ENCODE measurements at places on chromosomes 5 and 9.

- DNase-seq: no peak
These were observed 7.8 kb upstream of the GPX8 start for GRCh38 chr5:55151923-55152842.

DNA sequence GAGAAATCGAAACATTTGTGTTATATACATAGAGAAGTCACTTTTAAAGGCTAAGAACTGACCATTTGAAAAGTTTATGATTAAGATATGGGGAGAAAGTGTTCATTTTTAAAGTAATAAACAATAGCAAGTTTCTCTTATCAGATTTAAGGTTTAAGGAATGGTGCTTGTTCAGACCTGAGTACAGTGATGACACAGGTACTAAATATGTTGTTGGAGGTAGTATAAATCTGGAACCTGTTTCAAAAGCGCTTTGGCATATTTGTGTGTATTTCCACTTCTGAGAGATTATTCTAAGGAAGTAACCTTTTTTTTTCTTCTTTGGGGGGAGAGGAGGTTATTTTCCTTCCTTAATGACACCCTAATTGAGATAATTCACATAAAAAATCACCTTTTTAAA, 18.4 kb downstream of the CDC42SE2 start:
- no peak for DNase-seq

GRCh38 chr9:124760719-124761118, 10.4 kb downstream of the NR6A1 start:
- no peak for DNase-seq

DNA sequence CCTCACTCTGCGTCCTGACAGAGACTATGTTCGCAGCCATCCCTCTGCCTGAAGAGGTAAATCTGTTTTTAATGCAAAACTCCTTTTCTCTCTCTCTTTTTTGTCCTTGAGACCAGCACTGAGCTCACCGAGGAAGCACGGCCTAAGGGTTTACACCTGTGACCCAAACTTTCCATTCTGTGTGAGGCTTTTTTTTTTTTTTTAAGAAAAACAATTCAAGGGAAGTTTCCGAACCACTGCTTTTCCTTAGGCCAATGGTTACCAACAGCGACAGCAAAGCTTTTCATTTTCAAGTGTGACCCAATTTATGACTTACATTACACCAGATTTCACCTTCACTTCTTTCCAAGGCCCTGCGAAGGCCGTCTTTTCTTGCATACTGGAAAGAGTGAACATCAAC, 205.9 kb downstream of the EFNA5 start:
- no peak for DNase-seq

DNA sequence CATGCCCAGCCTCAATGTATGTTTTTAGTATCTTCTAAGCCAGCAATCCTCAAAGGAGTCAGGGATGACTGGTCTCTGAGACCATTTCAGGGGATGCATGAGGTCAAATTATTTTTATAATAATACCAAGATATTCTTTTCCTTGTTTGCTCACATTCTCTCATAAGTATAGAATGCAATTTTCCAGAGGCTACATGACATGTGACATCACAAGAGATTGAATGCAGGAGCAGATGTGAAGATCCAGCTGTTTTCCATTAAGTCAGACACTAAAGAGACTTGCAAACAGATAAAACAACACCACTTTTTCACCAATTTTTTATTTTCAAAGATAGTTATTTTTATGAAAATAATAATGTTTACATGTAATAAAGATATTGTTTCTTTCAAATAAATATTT, 22.0 kb upstream of the FREM1 start:
- DNase-seq: no peak

All from stimulated activated CD8-positive, alpha-beta memory T cell treated with anti-CD3 and anti-CD28 coated beads, Interleukin-2, amount 100 ng/mL, for 48 hours (primary cell).